ENCODE measurements at places on chromosomes 7 and 10. TPM values are rescaled to one million over a fixed set of nuclear protein-coding genes. Genes with fewer than 3 reads are reported as not detected.

- no peak for DNase-seq
- no peak overlapping the region for H3K27ac ChIP-seq
- no peaks in the 10 kb centered on the region for H3K4me1 ChIP-seq
- no peak overlapping the region for H3K4me3 ChIP-seq
Measured at GRCh38 chr7:67773081-67773480, 776.4 kb downstream of the TYW1 start.

DNA sequence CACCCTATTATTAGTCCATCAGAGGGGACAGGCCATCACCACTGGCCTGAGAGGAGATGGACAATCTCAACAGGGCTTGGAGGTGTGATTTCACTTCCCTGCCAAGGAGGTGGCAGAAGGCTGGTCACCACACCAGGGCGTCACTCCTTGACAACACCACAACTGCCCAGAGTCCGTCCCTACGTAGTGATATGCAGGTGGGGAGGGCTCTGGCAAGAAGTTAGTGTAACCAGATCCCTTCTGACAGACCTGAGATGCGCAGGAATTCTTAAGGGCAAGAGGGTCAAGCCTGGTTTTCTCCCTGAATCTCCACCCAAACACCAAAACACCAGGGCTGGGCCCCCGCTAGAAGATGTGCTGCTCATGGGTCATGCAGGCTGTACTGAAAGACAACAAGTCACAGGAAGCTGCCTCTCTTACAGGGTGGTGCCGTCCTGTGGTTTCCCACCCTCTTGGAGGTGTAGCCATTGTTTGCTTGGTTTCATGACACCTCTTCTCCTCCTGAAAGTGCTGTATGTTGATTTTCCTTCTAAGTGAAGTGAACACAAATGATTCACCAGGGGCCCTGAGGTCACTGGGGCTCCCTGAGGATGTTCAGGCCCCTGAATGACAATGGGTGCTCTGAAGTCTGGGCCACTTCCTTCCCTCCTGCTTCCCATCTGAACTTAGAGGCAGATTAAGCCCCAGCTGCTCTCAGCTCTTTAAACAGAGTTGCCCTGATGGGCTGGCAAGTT lies 27.1 kb downstream of the ATXN7L1 start:
- no peaks in the 10 kb centered on the region for H3K27me3 ChIP-seq
- peaks cover 14% of the 10 kb centered on the region for H3K4me1 ChIP-seq
- H3K4me3 ChIP-seq: no peak overlapping the region
- H3K27ac ChIP-seq: no peak overlapping the region
- DNase-seq: no peak

- no peak overlapping the region for H3K27ac ChIP-seq
- no peaks in the 10 kb centered on the region for H3K36me3 ChIP-seq
- peaks cover 4% of the 10 kb centered on the region for H3K27me3 ChIP-seq
Measured at GRCh38 chr7:17289074-17289645, 9.3 kb upstream of the AHR start.

DNA sequence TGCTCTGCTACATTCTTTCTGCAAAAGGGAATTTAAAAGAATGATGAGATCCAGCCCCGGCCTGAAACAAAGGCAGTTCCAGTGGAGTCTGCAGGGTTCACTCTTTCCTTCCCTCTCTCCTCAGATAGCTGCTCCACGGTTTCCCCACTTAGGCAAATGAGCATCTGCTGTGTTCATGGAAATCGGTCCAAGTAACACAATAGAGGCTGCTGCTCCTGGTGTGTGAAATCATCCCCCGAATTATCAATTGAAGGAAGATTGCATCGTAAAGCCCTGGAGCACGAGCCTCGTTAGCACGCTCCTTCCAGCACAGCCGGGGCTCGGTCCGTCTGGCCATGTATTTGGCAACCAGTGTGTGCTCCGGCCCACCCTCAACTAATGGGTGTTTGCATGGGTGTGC lies 108.3 kb upstream of the DPP6 start:
- H3K27me3 ChIP-seq: no peaks in the 10 kb centered on the region
- peaks cover 5% of the 10 kb centered on the region for H3K4me1 ChIP-seq
- no peak overlapping the region for H3K4me3 ChIP-seq
- peak; percentile 28 for DNase-seq

The STK32C gene
- 13.5 TPM for total RNA-seq

The TMEM178B gene
- 2.9 TPM for total RNA-seq

The TBATA gene
- not detected for total RNA-seq
